ENCODE measurements at places on chromosomes 7 and 10. TPM values are rescaled to one million over a fixed set of nuclear protein-coding genes. Genes with fewer than 3 reads are reported as not detected.

The VPS50 gene
- 8.5 TPM for total RNA-seq

The CYP2E1 gene
- 6.9 TPM for total RNA-seq

The GPR37 gene
- 0.51 TPM for total RNA-seq

The PNLIPRP1 gene
- total RNA-seq = not detected

The GIMAP6 gene
- total RNA-seq = 63.5 TPM

The PNLIP gene
- total RNA-seq = not detected

The PITX3 gene
- total RNA-seq = not detected

The SLIT1 gene
- total RNA-seq = 0.49 TPM

DNA sequence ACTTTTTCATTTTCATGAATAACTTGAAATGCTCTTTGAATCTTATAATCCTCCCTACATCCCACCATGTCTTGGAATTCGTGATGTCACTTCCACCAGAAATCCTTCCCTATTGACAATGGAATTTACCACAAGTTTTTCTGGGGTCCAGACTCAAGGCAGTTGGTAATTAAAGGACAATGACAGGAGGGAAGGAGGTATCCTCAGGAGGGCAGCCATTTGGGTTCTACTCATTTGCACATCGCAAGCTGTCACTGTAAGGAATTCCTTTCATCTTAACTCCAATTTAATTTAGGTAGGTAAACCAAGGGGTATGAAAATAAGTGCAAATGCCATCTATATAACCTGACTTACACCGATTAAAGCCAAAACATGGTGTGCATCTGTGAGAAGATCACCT, 21.9 kb downstream of the LRRC17 start:
- DNase-seq = no peak

DNA sequence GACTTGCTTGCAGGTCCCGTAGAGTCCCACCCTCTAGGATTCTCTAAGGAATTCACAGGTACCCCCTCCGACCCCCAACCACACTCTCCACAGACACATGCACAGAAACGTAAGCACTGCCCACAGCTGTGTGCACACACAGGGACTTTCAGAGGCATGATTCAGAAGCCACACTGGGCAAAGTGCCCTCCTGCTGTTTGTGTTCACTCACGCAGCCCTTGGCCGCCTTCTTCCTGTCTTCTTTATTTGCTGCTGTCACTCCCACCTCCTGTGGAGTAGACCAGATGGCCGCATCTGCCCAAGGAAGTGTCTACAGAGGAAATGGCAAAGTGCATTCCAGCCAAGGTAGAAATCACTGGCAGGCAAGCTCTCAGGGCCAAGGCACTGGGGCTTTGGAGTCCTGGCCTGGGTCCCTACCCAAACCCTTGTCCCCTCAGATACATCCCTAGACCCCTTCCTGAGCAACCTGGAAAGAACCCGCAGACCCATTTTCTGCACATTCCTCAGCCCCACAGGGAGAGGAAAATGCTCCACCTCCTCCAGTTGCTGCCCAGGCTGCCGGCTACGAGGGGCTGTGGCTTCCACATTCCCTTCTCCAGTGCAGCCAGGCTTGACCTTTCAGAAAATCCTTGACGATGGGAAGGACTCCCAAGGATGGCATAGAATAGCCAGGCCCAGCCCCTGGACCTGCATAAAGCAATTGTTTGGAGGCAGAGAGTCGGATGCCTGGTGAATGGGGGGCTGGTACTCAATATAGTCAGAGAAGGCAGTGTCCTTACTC, 21.6 kb upstream of the GIMAP8 start:
- DNase-seq = peak; percentile 44

GRCh38 chr7:39541511-39541910, 24.7 kb upstream of the YAE1 start:
- no peak for DNase-seq

GRCh38 chr10:77359287-77359691, 278.3 kb downstream of the KCNMA1 start:
- no peak for DNase-seq

GRCh38 chr7:153567426-153567825, 484.8 kb upstream of the DPP6 start:
- DNase-seq = peak; percentile 93

GRCh38 chr10:89301721-89302445, at the start of gene IFIT2:
IFIT2 (plus strand) TSS chr10:89302046; CDS start chr10:89302124, 78 bp downstream.
- peak; percentile 57 for DNase-seq

DNA sequence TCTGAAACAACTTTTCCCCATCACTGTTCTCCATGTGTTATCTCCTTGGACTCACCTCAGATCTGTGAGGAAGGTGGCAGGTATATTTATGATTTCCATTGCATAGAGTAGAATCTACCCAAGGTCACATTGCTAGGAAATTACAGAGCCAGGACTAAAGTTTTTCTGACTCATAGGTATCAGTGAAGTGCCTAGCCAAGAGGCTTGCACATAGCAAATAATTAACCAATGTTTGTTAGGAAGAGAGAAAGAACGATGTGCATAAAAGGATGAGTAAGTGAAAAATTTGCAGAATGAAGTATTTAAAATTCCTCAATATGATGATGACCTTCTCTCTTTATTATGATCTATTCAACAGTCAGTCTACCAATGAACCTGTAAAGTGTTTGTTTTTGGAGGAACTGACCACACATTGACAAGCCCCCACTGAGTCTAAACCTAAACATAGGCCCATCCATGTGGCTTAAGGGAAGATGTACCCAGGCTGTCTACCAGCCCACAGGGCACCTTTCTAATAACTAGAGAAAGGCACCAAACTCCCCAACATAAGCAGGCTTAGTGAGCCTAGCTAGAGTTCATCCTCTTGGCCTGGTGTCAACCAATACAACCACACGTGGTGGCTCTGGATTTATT, 252.9 kb upstream of the ZMIZ1 start:
- DNase-seq = no peak

GRCh38 chr7:33035776-33036175, 26.8 kb downstream of the NT5C3A start:
- DNase-seq = no peak

DNA sequence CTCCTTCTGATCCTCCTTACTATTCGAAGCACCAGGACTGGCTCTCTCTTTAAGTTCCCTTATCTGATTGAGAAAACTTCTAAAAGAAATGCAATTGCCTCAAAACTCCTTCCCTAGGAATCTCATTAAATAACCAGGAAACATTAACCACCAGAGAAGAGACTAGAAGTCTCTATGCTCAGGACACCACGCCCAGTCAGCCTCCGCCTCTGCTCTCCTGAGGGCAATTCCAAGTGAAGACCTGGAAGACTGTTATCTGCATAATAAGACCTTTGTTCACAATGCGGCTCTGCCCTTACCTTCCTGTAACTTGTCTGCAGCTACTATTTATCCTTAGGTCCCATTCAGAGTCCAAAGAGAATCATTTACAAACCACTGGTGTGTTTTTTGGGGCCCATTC, 78.8 kb downstream of the ELMO1 start:
- DNase-seq = no peak

DNA sequence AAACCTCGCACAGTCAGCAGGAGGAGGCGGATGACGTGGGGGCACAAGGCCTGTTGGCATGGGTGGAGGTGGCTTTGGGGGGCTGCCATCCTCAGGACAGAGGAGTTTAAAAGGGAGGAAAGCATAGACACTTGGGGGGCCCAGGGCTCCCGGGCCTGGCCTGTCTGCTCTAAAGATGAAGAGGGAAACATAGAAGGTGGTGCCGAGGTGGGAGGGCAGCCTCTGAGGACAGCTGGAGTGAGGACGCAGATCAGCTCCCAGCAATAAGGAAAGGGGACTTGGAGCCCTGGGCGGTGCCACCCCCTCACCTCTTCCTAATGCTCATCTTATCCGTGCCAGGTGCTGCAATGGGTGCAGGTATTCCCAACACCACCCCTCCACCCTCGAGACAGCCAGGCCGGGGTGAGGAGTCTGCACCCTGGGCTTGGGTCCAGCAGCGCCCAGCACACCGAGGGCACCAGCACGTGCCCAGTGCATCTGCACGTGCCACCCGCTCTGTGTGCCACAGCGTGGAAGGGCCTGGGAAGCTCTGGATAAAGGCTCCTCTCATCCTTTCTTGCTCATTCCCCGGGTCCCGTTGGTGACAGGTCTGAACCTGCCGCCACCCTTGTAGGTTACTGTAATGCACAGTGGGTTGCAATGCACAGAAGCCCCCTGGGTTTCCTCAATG, 566.0 kb upstream of the FOXK1 start:
- no peak for DNase-seq

GRCh38 chr10:83078160-83078559, 1061.1 kb upstream of the GHITM start:
- no peak for DNase-seq

- no peak for DNase-seq
Observed at GRCh38 chr7:130153211-130153908, 51.8 kb downstream of the TMEM209 start.

DNA sequence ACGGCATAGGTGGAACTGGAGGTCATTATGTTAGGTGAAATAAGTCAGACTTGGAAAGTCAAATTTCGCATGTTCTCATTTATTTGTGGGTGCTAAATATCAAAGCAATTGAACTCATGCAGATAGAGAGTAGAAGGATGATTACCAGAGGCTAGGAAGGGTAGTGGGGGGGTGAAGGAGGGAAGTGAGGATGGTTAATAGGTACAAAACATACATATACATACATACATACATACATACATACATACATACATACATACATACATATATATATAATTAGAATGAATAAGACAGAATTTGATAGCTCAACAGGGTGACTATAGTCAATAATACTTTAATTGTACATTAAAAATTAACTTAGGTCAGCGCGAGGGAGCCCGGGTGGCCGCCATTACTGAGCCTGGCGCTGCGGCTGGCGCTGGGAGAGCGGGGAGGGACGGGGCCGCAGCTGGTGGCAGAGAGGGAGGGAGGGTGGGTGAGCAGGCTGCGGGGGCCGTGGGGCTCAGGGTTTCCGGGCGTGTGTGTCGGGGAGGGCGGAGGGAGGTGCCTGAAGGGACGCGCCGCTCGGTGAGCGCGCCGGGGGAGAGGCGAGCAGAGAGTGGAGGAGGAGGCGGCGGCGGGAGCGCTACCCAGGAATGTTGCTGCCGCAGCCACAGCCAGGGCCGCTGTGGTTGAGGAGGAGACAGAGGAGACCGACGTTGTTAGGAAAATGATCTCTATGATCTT, 85.8 kb upstream of the EGFR start:
- DNase-seq = peak; percentile 39

DNA sequence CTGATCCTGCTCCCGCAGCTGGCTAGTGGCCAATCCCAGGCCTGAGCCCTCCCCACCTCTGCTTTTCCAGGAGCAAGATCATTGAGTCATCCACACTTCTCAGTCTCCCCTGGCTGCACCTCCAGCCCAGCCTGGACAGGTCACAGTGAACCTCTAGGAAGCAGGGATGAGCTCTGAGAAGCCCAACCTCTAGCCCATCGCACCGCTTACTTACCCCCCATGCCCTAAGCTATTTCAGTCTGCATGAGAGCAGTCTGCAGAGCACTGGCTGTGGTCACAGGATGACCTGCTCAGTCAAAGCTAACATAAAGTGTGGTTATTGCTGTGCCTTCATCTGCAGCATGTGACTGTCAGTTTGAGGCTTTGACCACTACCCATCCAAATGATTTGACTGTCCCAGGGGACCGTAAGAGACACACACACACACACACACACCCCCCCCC, 129.2 kb downstream of the SORBS1 start:
- peak; percentile 65 for DNase-seq

GRCh38 chr10:103855424-103855823, at the start of gene SH3PXD2A:
SH3PXD2A (minus strand) TSS chr10:103855576; CDS start chr10:103855266, 310 bp downstream.
- no peak for DNase-seq

DNA sequence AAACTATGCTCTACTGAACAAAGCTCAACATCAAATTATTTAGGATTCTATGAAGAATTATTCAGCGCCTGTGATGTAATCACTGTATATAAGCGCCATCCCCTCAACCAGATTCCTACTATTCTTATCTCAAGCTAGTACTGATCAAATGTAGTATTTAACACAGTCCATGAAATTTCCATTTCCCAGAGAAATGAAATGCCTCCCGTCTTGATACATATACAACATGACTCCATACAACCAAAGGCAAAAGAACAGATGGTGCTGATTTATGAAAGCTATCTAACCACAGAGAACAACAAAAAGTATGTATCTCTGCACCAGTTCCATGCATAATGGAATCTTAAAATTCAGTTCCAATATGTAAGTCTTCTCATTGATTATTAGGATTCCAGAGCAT, 406.1 kb downstream of the PARD3 start:
- DNase-seq = no peak

DNA sequence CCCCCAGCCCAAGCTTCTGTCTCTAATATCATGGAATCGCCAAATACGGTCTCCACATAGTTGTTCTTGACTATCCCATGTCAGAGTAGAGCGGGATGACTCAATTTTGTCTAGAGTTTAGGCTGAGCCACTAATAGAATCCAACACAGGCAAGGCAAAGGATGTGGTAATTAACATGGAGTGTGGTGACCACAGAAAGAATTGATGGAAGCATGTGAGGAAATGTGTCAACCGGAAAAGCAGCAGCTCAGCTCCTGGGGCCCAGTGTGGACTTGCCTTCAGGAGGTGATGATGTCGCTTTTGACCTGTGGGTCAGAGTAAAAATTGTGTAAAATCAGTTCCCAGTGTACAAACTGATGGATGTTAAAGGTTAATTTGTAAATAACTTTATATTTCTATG, 139.3 kb upstream of the KLF6 start:
- DNase-seq = no peak

DNA sequence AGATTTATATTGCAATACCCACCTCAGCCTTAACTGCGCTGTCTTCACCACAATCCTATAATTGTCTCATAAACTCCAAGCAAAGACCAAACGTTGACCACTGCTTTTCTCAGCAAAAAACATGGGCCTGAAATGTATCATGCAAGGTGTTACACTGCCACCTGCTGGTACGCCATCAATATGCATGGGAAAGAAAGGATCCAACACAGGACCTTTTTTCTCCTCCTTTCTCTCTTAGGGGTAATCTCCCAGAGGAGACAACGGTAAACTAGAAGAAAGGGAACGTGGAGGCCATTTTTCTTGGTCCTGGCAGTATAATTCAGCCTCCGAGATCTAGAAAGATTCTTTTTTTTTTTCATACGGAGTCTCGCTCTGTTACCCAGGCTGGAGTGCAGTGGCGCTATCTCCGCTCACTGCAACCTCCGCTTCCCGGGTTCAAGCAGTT, 79.1 kb upstream of the MPP7 start:
- peak; percentile 81 for DNase-seq

DNA sequence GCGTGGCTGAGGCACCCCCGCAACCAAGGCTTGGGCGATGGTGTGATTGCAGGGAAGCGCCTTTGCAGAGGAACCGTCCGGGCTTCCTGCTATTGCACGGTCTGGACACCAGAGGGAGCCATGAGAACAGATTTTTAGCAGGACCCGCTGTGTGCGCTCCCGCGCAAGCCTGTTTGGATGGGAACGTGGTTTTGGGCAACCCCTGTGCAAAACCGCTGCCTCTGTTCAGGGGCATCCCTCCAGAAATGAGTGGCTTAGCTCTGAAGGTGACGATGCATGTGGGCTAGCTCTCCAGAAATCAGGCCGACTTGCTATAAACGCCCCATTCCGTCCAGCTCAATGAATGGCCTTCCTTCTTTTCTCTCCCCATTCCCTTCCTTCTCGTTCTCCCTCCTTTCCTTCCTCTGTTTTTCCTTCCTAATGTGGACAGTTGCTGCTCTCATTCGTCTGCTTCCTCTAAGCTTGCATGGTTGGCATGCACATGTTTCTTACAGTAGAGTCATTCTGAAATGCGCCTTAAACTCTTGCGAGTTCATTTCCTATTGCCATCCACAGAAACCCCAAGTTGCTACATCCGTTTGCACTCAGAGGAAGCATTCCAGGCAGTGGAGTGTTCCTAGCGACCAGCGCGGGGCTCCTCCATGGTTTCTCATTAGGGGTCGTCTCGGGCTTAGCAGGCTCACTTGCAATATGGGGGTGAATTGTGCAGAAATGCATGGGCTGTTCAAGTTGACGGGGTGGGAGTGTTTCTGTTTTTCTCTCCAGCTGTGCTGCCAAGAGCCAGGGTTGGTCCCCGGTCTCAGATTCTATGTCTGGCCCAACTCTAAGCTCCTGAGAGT, 302.5 kb upstream of the GALNT17 start:
- DNase-seq = peak; percentile 47
